Hematopoietic multipotent progenitor cell treated with erythropoietin and hydrocortisone succinate and interleukin-3 and kit ligand, for 8 days (in vitro differentiated cells): ENCODE measurements at places on chromosomes 2 and 18.

DNA sequence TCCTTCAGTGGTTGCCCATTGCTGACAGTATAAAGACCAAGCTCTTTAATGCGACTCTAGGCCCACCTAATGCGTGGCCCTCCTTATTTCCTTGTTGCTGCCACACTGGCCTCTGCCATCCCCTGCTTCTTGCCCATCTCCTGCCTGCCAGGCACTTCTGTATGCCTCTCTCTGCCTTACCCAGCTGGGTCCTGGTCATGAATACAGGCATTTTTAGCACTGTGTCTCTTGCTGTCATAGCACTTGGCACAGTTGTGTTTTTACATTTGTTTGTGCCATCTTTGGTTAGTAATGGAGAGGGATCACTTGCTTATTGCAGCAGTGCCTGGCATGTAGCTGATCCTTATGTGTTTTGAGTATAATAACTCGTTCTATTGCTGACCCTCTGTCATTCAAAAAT lies 38.7 kb downstream of the MAP4K4 start:
- no peak for DNase-seq

- no peak for DNase-seq
Observed at GRCh38 chr2:105760191-105760590, 15.5 kb downstream of the NCK2 start.

DNA sequence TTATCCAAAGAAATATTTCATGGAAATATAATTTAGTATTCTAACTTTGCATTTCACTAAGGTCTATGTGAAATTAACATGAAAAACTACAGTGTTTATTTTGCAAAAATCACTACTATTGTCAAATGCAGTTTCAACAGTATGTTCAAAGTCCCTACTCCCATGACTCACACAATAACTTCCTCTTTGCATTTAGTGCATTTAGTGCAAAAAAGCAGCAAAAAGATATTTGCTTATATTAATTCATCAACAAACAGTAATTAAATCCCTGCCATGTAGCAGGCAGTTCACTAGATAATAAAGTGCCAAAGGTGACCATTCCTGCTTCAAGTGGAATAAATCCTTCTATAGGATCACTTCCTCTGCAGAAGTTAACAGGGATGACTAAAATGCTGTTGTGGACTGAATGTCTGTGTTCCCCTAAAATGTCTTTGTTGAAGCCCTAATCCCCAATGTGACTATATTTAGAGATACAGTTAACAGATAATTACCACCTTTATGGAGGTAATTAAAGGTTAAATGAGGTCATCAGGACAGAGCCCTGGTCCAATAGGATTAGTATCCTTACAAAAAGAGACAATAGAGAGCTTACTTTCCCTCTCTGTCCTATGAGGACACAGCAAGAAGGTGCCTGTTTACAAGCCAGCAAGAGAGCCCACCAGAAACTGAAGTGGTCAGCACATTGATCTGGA lies 61.7 kb downstream of the STK39 start:
- DNase-seq = no peak

DNA sequence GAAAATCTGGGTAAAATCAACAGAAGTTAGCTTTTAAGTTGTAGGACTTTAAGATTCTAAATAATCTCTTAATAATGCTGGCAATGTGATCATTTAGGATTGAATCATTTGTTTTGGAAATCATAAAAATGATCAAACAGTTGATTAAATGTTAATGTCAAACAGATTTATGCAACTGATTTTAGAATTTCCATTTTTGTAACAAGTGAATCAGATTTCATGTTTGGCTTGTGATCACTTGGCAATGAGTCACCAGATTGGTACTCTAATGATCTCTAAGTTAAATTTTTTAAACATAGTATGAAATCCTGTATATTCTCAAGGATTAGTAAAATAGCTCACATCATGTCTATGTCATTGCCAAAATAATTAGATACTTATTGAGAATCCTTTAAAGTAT lies 50.1 kb upstream of the UNC80 start:
- no peak for DNase-seq

GRCh38 chr2:73366060-73366459 lies 19.6 kb upstream of the ALMS1 start:
- no peak for DNase-seq

- no peak for DNase-seq
Observed at GRCh38 chr2:60527762-60528161, 25.7 kb downstream of the BCL11A start.

DNA sequence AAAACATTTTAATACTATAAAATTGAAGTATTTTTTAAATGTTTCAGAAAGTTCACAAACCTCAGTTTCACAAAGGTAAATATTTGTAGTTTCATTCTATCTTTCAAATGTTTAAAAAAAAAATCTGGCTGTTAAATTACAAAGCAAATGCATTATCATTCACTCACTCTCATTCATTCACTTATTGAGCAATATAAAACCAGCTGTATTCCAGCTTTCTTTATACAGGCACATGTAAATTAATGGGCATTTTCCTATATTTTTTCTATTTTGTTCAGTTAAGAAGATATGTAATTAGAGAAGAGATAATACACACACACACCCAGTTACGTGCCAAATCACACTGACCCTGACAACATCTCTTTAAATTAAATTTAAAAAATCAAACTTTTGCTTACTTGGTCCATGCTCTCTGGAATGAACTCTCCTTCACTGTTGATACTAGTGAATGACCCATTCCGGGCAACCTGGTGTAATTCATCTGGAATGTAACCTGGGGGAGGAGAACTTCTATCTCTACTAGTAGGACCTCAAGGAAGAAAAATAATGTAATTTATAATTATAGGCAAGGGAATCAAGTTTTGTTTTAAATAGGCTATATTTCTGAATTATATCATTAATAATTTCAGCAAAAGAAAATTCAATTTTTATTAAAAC lies 32.5 kb upstream of the ERCC3 start:
- DNase-seq = no peak

- no peak for DNase-seq
Observed at GRCh38 chr2:103809941-103810441, 1043.9 kb upstream of the POU3F3 start.

DNA sequence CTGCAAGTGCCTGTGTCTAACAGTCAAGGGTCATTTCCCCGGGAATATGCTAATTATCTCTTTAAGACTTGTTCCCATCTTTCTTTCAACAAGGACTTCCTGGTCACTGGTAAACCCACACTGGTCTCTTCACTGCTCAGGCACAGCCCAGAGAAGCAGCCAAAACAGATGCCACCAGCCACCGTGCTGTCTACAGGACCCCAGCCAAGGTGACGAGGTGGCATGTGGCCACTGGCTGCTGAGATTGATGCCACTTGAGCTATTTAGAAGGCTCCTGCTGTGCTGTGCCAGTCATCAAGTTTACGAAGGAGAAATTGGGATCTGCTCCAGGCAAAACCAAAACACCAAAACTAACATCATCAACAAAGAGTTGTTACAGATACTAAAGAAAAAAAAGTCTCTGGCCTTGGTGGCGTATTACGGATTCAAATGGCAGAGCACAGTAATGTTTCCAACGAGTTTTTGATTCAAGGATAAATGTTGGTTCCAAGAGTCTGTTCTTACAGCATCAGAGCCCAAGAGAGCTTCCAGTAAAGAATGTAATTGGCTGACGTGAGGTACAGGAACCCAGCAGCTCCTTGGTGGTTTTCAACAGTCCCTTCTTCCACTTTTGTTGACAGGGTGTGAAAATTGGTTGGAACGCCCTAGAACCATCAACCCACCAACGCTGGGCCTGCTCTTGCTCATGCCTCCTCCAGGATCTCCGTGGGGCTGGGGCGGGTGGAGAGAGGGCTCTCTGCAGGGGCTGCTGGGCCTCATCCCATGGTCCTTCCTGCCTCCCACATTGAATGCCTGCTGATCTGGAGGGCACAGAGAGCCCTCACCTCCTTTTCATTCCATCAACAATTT lies 63.7 kb upstream of the ZCCHC2 start:
- DNase-seq = no peak

DNA sequence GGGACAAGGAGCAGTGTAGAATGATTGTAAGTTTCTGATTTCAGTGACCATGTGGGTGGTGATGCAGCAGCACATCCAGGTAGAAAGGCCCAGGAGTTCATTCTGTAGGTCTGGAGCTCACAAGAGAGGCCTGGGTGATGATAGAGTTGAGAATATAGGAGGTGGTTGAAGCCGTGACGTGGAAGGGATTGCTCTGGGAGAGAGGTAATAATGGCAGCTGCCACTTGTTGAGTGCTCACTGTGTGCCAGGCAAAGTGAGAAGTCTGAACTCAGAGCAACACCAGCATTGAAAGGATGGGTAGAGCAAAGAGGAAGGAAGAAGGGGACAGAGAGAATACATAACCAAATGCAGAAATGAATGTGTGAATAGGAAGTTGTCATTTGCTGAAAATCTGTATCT lies 3.3 kb downstream of the TTLL4 start:
- no peak for DNase-seq

- peak; percentile 57 for DNase-seq
Observed at GRCh38 chr18:79394534-79395307, 1.0 kb upstream of the NFATC1 start.

- no peak for DNase-seq
Observed at GRCh38 chr2:122041455-122041854, 286.0 kb downstream of the TSN start.

DNA sequence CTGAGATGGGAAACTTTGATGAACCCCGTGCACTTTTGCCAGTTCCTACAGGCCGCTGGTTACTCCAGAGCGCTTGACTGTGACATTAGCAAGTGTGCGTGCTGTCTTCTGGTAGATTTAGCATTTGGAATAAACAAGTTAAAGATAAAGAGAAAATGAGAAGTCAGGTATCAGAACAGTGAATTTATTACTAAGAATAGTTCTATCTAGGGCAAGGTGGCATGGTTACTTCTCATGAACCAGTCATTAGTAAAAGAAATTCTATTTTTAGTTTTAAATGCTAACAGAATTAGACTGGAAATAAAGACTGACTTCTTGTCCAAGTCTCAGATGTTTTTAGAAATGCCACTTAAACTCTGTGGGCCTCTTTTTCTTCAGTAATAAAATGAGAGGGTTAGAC lies 204.0 kb upstream of the TPO start:
- DNase-seq = no peak

- peak; percentile 94 for DNase-seq
Observed at GRCh38 chr2:207394812-207395534, 134.8 kb upstream of the CREB1 start.

- DNase-seq = no peak
Observed at GRCh38 chr18:13499803-13500202, 226.6 kb downstream of the FAM210A start.

GRCh38 chr2:20516646-20517341 lies 69.9 kb downstream of the RHOB start:
- no peak for DNase-seq

- no peak for DNase-seq
Observed at GRCh38 chr18:8965398-8965797, 137.1 kb upstream of the NDUFV2 start.

GRCh38 chr2:198534756-198535155 lies 730.4 kb downstream of the PLCL1 start:
- no peak for DNase-seq

- DNase-seq = no peak
Observed at GRCh38 chr2:174392706-174393105, 2.8 kb upstream of the SCRN3 start.

GRCh38 chr2:143123911-143124310 lies 5.3 kb upstream of the ARHGAP15 start:
- DNase-seq = no peak

DNA sequence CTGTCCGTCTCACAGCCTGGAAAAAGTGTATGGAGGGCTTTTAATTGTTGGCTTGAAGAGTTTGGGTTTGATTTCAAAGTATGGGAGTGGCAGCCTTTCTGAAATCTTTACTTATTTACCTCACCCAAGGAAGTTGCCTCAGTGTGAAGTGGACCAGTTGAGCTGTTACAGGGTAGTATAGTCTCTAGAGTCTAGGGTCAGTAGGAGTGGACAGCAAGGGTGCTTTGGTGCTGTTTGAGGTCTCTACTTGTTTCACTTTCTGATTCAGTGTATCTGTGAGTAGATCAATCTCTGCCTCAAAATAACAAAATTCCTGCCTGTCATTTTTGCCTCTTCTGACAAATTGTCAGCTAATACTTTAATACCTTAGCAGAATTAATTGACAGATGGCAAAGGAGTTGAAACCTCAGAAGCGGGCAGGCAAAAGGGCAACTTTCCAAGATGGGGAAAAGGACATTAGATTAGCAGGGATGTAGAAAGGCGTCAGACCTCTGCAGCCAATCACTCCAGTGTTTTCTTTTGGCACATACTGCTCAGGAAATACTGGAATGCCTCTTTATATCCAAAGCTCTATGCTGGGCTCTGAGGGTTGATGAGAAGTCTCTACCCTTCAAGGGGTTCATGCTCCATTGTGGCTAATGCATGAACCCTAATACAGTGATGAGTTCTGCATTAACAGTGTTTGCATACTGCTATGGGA lies 5.9 kb downstream of the RIOK3 start:
- DNase-seq = no peak

DNA sequence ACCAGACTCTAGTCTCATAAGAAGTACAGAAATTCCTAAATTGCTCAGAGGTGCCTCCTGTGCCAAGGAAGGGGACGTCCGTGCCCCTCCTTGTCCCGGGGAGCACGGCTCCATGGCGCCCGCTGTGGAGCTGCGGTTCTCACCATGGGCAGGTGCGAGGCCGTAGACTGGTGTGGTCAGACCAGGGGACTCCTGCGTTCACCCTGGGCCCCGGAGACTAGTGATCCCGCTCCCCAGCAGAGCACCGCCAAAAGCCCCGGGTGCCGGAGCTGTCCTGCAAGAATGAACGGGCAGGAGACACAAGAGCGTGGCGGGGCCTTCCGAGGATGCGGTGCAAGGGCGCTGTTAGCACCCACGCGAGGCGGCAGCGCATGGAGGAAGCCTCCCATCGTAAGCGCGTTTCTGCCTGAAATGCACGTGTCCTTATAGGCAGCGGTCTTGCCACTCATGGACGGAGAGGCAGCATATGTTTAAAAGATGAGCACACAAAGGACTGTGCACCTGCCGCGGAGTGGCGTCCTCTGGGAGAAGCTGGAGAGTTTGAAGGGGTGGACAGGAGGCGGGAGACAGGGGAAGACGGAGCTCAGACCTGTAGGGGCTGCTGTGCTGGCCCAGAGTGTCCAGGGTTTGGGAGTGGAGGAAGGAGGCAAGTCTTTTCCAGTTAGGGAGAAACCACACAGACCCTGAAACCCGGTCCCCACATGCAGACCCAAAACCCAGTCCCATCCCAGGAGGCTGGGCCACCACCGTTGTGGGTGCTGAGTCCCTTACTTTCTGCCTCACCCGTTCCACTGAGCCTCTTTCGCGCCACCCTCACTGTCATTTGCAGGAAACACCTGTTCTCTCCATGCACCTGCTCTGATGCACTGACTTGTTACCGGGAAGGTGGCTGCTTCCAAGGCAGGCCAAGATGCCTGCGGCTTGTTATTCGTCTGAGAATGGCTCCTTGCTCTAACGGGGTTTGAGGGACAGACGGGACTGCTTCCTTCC lies 7.5 kb upstream of the KCNG2 start:
- DNase-seq = no peak

GRCh38 chr2:122883849-122884248 lies 1128.4 kb downstream of the TSN start:
- no peak for DNase-seq
